ENCODE measurements at places on chromosomes 12 and 14. TPM values are rescaled to one million over a fixed set of nuclear protein-coding genes. Genes with fewer than 3 reads are reported as not detected.
A peak's percentile ranks its signal among the peaks of the same experiment; 100 is the strongest.

GRCh38 chr12:34298971-34299801, 276.9 kb downstream of the ALG10 start:
- DNase-seq, result no peak

- DNase-seq, result peak; percentile 67
Measured at GRCh38 chr14:101250948-101251811, 310.1 kb upstream of the DIO3 start.

- DNase-seq, result no peak
Measured at GRCh38 chr14:29900609-29901350, 26.9 kb downstream of the PRKD1 start.

DNA sequence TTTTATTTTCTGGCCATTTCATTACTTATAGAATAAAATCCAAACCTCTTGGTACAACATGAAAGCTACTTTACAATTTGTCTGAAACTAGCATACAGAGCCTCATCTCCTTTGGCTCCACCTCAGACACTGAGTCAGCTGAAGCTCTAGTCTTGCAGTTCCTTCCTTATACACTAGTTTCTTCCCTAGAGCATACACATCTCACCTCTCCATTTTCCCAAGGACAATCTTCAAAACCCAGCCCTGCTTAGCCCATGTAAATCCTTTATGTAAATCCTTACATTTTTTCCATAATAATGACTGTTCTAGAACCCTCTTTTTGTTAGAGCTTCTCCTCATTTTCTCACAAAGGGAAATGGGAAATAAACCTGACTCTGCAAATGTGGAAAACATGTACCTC, 463.4 kb downstream of the SLC16A7 start:
- DNase-seq, result no peak

DNA sequence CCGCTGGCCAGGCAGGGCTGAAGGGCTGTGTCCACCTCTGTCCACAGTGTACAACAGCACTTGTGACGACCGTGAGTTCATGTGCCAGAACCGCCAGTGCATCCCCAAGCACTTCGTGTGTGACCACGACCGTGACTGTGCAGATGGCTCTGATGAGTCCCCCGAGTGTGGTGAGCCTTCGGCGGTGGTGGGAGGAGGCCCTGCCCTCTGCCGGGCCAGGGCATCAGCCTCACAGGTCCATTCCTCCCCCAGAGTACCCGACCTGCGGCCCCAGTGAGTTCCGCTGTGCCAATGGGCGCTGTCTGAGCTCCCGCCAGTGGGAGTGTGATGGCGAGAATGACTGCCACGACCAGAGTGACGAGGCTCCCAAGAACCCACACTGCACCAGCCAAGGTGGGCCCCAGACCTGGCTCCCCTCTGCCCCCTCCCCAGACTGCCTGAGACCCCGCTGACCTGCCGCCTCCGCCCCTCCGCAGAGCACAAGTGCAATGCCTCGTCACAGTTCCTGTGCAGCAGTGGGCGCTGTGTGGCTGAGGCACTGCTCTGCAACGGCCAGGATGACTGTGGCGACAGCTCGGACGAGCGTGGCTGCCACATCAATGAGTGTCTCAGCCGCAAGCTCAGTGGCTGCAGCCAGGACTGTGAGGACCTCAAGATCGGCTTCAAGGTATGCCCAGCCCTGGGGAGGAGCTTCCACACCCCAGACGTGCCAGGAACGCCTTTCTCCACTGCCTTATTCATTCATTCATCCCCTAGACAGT, 20.8 kb upstream of the NXPH4 start:
- DNase-seq, result no peak

DNA sequence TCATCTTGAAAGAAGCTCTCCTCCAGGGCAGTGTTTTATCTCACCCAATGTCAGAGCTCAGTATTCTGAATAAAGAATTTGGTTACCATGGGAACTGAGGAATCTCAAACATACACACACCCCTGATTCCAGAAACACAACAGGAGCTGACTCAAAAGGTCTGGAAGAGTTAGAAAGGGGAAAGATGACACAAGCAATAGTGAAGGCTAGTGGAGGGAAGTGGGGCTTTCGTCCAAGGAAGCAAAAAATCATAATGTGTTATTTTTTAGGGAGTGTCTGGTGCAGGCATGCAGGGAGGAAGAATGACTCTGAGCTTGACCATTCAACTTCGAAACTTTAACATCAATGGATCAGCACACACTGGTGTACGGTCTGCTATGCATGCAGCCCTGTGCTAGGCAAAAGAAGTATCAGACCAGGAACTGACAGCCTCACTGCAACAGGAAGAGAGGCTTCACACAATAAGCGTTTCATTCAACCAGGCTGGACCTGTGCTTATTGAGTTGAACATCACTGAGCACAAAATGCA, 20.3 kb downstream of the HEBP1 start:
- peak; percentile 70 for DNase-seq

DNA sequence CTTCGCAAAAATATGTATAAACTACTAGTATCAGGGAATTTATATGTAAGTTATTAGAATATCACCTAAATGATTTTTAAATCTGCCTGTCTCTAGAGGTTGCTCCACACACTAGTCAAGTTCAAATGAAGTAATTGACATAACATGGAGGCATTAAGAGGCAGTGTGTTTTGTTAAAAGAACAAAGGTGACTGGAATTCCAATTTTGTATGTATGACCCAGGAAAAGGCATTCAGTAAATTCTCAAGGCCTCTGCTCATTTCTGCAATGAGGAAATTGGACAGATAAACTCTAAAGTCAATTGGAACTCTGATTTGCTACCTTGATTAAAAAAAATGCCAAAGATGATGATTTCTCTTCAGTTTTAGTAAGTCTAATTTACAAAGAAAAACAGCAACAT, 117.1 kb downstream of the NAV3 start:
- no peak for DNase-seq

DNA sequence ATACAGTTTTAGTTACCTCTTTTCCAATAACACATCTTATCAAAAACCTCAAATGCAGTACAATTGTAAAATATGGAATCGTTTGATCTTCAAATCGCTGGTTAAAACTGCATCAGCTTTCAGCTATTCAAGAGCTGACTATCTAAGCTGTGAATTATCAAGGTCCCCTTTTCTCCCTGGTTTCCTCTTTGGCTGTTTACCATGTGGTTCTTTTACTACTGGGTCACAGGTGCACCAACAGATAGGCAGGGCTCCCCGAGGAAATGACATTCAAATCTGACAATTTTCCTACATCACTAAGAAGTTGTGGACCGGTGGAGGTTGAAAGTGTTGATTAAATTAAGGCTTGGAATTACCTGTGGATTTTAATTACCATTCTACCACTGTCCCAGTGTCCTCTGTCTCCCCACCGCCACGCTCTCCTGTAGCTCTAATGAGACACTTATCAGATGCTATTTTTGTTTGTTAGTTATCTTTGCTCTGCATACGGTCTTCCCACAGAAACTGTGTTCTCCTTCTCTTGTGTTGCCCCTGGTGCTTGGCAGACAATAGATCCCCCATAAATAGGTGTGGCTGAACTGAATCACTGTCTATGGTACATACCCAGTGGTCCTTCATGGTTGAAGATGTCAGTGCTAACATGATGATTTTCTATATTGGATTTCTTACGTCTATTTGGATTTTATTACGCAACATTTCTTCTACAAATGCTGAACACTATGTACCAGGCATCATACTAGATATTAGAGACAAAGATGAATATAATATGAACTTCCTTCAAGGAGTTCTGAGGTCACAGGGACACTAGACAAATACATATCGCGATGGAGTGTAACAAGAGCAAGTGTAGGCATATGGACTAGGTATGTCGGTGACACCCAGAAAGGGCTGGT, 20.9 kb upstream of the PLXNC1 start:
- no peak for DNase-seq

DNA sequence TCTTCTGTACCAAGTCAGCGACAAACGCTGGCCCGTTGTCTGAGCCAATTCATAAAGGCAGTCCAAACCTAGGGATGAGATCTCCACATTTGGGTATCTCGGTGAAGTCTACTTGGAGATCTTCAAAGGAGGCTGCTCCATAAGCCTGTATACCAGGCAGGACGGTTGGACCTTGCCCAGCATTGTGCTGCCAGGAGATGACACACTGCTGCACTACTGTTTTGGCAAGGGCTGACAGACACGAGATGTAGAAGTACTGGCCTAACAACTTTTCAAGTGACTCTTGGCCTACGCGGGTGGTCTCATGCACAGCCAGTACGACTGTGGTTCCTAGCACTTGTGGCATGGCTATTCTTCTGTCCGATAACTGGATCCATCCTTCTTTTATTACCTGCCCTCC, 135.3 kb downstream of the SLC38A6 start:
- no peak for DNase-seq

- DNase-seq, result no peak
Measured at GRCh38 chr12:60335745-60336144, 739.9 kb downstream of the SLC16A7 start.

DNA sequence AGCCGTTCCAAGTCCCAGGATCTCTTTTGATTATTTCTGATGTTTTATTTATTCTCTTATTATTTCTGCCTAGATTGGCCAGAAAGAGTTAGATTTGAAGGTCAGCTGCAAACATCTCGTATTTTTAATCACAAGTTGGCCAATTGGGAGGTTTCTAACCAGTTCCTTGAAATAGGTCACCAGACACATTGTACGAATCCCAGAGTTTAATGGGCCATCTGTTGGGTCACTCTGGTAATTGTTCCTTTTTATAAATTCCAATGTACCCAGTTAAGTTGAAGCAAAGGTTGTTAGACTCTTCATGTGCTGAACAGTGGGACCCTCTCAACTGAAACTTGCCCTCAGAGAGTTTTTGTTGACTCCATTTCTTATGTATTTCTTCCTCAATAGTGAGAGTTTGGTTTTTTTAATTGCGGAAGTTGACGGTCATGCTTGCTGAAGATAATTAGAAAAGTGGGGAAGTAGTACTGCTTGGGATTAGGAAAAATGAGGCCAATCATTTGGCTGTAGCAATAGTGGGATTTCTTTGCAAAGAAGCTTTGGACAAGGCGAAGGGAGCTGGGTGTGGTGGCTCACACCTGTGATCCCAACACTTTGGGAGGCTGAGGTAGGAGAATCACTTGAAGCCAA, 382.7 kb upstream of the RGS6 start:
- DNase-seq, result no peak

DNA sequence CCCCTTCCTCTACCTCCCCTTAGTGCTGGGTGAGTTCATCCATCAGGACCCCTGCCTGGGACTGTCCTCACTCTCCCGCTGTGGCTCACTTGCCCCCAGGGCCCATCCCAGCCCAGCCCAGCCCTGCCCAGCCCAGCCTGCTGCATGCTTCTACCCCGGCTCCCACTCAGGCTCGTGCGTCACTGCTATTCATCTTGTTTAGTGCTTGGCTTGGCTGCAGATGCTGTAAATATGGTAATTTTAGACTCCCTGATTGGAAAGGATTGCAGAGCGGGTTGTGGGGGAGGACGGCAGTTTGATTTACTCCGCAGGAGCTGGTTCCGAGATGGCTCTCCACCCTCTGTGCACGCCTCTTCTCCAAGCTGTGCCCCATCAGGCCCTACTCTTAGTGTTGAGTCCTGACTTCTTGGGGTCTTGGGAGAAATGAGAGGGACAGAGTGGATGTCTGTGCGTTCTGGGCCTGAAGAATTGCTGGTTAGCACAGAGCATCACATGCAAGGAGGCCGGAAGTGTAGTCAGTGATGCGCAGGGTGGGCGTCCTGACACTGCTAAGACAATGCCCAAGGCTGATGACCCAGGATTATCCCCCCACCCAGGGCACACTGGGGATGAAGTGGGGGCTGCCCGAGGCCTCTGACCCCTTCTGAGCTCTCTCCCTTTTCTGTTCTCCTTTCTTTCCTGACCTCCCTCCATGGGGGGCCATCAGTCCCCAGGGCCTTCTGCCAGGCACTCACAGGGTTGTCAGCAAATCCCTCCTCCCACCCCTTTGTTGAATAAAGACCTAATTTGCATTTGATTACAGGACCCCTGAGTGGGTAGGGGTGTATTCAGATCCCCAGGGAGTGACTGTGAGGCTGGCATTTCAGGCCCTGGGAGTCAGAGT, 244.4 kb downstream of the ZFP36L1 start:
- peak; percentile 88 for DNase-seq

GRCh38 chr12:124601706-124602105, 34.3 kb upstream of the NCOR2 start:
- DNase-seq, result no peak

DNA sequence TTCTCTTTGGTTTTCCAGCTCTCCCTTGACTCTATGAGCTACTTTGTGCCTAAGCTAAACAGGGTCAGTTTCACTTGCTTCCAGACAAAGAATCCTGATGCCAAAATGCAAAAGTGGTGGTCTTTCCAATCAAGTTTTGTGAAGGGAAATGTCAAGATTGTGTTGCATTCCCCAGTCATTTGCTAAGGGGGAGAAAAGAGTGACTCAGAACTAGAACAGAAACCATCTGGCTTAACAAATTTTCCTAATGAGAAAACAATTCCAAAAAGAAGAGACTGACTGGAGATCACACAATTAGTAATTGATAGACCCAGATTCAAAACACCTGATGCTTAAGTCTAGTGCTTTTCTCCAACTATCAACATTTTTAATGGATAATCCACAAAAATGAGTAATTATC, 235.1 kb upstream of the DIO2 start:
- no peak for DNase-seq

- DNase-seq, result no peak
Measured at GRCh38 chr14:70807898-70808415, 1.4 kb downstream of the MAP3K9 start.

- DNase-seq, result no peak
Measured at GRCh38 chr14:99667821-99668220, 16.3 kb upstream of the CYP46A1 start.

DNA sequence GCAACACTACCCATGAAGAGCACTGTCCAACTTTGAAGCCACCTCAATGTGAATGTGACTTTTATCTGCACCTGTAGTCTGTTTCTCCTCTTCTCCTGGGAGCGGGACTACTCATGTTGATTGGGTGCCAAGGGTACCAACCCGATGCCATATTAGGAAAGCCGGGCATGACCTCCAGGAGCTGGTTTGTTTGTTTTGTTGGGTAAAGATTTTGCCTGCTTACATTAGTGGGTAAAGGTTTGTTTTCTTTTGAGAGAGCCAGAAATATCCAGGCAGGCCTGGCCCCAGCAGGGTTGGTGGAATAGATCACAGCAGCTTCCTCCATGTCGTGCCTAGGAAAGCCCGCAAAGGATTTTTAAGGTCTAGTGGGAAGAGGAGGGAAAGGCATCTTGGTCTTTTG, 19.7 kb upstream of the ITPK1 start:
- DNase-seq, result peak; percentile 50

DNA sequence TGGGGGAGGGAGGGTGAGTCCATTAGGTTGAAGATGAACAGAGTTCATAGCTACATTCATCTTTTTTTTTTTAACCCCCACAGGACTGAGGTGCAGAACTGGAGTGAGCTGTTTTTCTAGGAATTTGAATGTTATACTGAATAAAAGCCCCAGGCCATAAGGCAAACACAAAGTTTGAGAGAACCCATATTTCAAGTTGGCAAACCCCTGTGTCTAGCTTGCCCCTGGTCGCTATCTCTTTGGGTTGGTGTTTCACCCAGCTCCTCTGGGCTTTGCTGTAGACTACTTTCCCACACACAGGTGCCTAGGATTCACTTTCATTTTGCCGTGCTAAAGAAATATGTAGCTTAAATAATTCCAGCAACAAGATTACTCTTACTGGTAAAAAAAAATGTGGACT, 5.2 kb upstream of the LMO3 start:
- no peak for DNase-seq

Gene PPP1R36
- 1.1 TPM for total RNA-seq

Gene HOXC4
- total RNA-seq, result 3.3 TPM

Gene DAO
- not detected for total RNA-seq

Gene PMCH
- not detected for total RNA-seq

Gene NOPCHAP1
- total RNA-seq, result 4.4 TPM

Gene ZNF26
- total RNA-seq, result 22.1 TPM

Gene NFATC4
- total RNA-seq, result 101 TPM
